ENCODE measurements at places on chromosomes 2 and 18.

- no peak for DNase-seq
Measured at GRCh38 chr2:121351521-121352318, 66.7 kb upstream of the TFCP2L1 start.

- no peak for DNase-seq
Measured at GRCh38 chr2:37851828-37852584, 73.1 kb upstream of the RMDN2 start.

- DNase-seq, result no peak
Measured at GRCh38 chr18:8708670-8709069, 3.3 kb downstream of the MTCL1 start.

GRCh38 chr18:11989174-11989573, 7.9 kb downstream of the IMPA2 start:
- DNase-seq, result no peak

DNA sequence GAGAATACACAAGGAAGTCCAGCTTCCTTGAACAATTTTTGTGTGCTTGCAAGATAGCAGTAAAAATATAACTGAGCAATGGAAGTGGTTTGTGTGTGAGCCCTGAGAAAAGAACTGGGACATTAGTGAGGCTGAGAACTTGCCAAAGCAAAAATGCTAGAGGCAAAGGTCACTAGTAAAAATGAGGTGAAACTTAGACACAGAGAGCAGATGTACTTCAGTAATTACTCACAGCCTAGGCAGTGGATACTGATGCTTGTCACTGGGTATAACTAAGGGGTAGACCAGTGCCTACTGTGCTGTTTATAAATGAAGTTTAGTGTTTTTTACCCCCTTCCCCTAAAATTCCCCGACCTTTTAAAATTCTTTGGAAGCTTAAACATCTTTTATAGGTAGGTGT, 450.1 kb downstream of the LPIN1 start:
- no peak for DNase-seq

GRCh38 chr2:20108655-20109396, 57.4 kb upstream of the LAPTM4A start:
- DNase-seq, result no peak
